ENCODE measurements at places on chromosomes 2 and 18.

DNA sequence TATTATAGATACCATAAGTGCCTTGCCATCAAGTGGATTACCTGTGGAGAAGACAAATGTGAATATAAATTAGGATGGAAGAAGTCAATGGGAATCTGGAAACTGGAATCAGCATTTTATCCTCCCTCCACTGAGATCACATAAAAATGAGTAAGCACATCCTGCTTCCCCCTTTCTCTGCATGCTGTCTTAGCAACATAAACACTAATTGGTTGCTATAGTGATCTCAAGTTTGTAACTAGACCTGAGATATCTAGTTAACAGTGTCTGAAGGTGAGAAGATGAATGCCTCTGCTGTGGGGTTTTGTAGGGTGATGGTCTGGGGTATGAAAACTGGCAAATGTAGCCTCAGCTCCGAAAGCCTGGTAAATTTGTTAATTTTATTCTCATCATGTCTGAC is 1357.5 kb upstream of the CELF4 start:
- no peak for DNase-seq

- peak; percentile 94 for DNase-seq
Measured at GRCh38 chr2:160293391-160294091, 93.5 kb upstream of the ITGB6 start.

- DNase-seq = peak; percentile 31
Measured at GRCh38 chr18:62324181-62324828, 805 bp upstream of the TNFRSF11A start.

DNA sequence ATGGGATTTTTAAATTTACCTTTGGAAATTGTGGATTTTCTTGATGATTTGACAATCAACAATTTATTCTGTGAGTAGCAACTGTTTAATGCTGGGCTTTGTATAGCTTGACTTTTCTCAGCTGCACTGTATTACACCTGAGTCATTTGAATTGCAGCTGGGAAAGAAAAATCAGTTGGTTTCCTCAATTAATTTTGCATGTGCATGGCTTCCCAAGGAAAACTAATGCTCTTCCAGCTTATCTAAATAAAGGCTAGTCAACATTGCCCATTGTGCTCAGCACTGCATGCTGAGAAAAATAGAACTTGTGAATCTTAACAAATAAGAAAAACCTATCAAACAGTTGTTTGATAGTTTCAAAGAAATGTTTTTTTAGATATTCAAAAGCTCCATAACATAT is 268.3 kb upstream of the CDH20 start:
- no peak for DNase-seq

DNA sequence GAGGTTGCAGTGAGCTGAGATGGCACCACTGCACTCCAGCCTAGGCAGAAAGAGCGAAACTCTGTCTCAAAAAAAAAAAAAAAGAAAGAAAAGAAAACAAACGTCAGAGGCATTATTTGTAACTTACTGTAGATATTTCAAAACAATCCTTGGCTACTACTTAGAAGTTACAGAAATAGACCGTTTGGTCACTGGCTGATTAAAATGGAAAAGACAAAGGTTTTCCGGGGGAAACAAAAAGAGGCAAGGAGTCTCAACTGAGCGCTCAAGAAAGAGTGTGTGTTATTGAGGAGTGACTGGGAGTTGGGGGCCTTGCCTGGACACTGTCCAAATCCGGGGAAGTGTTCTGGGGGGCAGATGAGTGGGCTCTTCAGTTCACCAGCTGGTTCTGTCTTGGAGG is 47.6 kb downstream of the TEX44 start:
- no peak for DNase-seq

- peak; percentile 85 for DNase-seq
Measured at GRCh38 chr2:215612786-215613185, 176.9 kb upstream of the FN1 start.

- DNase-seq = no peak
Measured at GRCh38 chr2:173355866-173356508, 1.3 kb downstream of the CDCA7 start.

DNA sequence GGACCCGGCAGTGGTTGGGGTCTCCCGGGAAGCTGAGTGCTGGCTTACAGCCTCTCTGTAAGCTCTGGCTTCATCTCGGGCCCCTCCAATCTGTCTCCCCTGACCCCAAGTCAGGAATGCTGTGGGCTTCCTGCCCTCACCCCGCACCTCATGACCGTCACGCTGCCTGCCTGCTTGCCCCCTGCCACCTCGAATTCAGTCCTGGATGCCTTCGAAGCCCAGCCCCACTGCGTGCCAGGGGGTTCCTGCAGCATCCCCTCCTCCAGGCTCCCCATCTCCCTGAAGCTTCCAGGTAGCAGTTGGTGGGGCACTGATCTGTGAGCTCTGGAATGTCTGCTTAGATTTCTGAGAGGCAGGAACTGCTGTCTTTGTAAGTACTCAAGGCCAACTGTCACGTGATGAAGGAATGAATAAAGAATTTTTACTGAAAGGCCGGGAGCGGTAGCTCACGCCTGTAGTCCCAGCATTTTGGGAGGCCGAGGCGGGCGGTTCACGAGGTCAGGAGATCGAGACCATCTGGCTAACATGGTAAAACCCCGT is 6.5 kb downstream of the CLHC1 start:
- DNase-seq = no peak

Measured in inflammatory macrophage treated with lipopolysaccharide for 1 hour (primary cell).